Nasal cavity respiratory epithelium epithelial cell of viscerocranial mucosa (primary cell): ENCODE measurements at places on chromosomes 2 and 18. TPM values are rescaled to one million over a fixed set of nuclear protein-coding genes. Genes with fewer than 3 reads are reported as not detected.

CLEC4F gene
- not detected in 2 replicates for total RNA-seq

RAB31 gene
- total RNA-seq = 45.5 and 117 TPM in 2 replicates

IL1F10 gene
- 0.34 TPM in 1 of 2 replicates, not detected in the other for total RNA-seq

DDX18 gene
- 74.5 and 111 TPM in 2 replicates for total RNA-seq

ERICH2 gene
- total RNA-seq = 1.7 and 2.9 TPM in 2 replicates
